ENCODE measurements at places on chromosomes 6 and 20.

GRCh38 chr20:63848003-63848911, 13.0 kb upstream of the ABHD16B start:
- DNase-seq, result no peak

- peak; percentile 74 for DNase-seq
Observed at GRCh38 chr20:6122873-6123648, at the start of gene FERMT1. Gene FERMT1, minus strand, starts transcription at chr20:6123030. Its CDS starts 3,476 bp downstream, at chr20:6119554.

GRCh38 chr20:50017576-50018248, 34.9 kb downstream of the SNAI1 start:
- DNase-seq, result no peak

GRCh38 chr6:166600931-166601330, 14.5 kb upstream of the RAMACL start:
- DNase-seq, result no peak

DNA sequence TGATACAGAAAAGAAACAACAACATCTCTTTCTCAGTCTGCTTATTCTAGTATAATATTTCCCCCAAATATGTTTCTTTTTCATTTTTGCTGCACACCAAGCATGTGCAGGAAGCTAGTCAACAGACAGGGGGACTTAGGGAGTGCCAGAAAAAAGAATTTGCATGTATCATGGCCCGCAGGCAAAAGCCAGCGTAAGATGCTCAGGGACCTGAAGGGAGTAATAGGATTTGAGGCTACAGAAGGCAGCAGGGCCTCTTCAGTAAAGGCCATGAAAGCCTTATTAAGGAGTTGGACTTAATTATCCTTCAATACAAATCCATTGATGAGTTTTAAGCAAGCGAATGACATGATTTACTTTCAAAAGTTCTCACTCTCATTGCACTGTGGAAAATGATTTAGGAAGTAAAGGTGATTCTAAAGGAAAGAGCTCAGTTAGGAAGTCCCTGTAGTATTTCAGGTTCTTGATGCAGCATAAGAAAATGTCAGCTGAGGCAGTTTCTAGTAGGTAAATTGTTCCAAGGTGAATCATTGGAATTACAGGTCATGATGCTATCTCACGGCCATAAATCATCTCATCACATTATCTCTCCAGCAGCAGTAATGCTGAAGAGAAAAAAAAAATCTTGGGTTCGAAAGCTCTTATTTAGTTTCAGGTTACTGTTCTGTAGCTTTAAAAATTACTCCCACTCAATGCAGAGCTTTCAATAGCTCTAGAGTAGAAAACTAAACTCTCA, 94.8 kb downstream of the PTCHD4 start:
- DNase-seq, result no peak

DNA sequence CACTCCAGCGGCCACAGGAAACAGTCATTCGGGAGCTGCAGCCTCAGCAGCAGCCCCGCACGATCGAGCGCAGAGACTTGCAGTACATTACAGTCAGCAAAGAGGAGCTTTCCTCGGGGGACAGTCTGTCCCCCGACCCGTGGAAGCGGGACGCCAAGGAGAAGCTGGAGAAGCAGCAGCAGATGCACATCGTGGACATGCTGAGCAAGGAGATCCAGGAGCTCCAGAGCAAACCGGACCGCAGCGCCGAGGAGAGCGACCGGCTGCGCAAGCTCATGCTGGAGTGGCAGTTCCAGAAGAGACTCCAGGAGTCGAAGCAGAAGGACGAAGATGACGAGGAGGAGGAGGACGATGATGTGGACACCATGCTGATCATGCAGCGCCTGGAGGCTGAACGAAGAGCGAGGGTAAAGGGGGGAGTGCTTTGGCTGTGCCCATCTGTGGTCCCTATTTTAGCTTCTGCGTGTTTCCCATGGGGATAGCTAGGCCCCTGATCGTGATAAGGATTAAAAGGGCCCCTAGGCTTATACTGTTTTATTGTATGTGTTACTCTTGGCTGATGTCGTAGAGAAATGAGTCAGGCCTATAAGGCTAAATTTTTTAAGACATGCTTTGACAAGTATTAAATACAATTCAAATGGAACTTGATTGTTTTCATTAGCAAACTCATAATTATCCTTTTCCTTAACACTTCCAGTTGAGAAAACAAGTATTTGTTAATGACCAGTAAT, 45.5 kb upstream of the KIF25 start:
- DNase-seq, result no peak

- no peak for DNase-seq
Observed at GRCh38 chr6:12679341-12679740, 37.2 kb upstream of the PHACTR1 start.

DNA sequence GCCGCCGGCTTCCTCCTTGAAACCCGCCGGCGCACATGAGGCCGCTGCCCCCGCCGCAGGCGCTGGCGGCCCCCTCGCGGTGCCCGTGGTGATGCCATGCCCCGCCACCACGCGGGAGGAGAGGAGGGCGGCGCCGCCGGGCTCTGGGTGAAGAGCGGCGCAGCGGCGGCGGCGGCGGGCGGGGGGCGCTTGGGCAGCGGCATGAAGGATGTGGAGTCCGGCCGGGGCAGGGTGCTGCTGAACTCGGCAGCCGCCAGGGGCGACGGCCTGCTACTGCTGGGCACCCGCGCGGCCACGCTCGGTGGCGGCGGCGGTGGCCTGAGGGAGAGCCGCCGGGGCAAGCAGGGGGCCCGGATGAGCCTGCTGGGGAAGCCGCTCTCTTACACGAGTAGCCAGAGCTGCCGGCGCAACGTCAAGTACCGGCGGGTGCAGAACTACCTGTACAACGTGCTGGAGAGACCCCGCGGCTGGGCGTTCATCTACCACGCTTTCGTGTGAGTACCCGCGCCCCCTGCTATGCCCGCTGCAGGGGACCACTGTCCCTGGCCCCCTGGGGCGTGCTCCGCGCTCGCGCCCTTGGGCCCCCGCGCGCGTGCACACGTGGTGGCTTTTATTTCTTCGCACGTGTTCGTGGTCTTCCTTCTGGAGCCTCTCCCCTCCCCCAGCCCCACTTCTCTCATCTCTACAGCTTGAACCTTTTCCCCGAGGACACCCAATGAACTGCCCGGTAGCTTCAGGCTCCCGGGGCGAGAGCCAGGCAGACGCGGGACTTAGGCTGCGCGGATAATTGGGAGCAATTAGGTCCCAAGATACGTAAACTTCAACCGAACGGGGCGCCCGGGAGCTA, 453 bp downstream of the KCNQ5 start:
- peak; percentile 43 for DNase-seq

- DNase-seq, result no peak
Observed at GRCh38 chr20:46388937-46389336, 17.5 kb downstream of the ELMO2 start.

- DNase-seq, result no peak
Observed at GRCh38 chr6:134537146-134537555, 219.2 kb upstream of the SGK1 start.

GRCh38 chr6:21500314-21501020, 93.1 kb upstream of the SOX4 start:
- DNase-seq, result peak; percentile 70

DNA sequence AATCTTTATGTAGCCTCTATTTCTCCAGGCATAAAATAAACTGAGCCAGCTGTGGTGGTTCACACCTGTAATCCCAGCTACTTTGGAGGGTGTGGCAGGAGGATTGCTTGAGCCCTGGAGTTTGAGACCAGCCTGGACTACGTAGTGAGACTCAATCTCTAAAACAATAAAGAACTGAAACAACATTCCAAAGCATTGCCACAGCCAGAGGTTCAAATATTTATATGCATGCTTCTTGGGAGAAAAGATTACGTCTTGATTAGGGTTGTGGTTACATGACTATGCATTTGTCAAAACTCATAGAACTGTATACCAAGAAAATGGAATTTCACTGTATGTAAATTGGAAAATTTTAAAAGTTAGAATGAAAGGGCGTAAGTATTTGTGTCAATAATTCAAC, 27.7 kb upstream of the PAX1 start:
- no peak for DNase-seq

GRCh38 chr6:24522228-24523176, 27.7 kb downstream of the ALDH5A1 start:
- peak; percentile 52 for DNase-seq

DNA sequence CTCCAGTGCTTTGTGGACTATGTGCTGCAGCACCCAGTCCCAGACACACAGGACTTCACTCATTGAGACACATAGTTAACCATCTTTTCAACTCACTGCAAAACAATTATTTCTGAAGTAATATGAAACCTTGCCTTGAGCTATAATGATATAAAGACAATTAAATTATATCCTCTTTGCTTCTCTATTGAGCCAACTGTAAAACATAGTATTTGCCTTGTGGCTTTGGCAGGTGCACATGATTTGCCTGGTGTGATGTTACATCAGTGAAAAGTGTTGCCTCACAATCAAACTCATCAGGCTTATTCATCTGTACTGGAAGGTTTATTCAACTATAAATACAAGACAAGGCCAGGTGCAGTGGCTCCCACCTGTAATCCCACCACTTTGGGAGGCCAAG, 80.6 kb downstream of the NCOA7 start:
- DNase-seq, result peak; percentile 27

DNA sequence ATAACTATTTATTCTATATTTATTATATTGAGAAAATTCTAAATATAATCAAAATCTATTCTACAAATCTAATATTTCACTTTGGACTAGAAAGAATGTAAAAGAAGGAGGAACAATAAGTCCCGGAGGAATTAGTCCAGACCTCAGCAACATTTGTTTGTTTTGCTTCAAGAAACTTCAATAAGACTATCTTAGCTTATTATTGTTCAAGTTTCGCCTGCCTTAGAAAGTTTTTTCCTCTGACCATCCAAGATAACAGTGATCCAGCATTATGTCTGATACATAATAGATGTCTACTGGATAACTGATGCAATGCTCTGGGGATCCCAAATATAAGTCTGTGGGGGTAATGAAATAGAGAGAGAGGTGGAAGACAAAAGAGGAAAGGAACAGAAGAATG, 28.7 kb upstream of the NT5E start:
- no peak for DNase-seq

GRCh38 chr20:2162823-2163166, 61.2 kb downstream of the STK35 start:
- no peak for DNase-seq

DNA sequence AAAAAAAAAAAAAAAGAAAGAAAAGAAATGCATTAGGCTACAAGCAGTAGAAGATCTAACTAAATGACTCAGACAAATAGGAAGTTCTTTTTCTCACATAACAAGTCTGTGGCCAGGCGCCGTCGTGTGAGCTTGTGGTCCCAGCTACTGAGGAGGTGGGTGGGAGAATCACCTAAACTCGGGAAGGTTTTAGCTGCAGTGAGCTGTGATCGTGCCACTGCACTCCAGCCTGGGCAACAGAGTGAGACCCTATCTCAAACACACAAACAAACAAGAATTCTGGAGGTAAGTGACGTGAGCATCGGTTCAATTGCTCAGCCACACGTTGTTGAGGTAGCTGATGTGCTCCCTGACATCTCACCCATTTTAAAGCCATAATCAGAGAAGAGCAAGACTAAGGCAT, 37.9 kb upstream of the SLC23A2 start:
- no peak for DNase-seq

DNA sequence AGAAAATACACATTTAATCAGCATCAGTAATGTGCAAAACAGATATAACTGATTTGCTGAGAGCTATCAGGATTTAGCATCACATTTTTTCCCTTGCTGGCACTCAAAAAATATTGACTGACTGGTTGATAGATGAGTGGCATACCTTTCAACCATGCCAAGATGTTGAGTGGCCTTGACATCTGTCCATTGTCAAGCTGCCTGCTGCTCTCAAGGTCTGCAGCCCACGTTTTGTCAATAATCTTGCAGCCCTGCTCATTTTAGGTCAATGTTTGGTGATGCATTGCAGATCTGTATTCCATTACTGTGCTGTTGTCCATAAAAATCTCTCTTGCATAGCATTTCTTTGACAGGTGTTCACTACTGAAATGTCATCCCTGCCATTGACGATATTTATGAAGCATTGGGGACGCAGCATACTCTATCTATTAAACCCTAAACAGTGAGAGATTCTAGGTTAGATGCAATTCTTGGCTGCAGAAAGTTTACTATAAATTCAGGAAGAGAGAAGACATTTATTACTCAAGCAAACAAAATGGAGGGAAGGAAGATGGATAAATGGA, 111.6 kb downstream of the BFSP1 start:
- peak; percentile 70 for DNase-seq

DNA sequence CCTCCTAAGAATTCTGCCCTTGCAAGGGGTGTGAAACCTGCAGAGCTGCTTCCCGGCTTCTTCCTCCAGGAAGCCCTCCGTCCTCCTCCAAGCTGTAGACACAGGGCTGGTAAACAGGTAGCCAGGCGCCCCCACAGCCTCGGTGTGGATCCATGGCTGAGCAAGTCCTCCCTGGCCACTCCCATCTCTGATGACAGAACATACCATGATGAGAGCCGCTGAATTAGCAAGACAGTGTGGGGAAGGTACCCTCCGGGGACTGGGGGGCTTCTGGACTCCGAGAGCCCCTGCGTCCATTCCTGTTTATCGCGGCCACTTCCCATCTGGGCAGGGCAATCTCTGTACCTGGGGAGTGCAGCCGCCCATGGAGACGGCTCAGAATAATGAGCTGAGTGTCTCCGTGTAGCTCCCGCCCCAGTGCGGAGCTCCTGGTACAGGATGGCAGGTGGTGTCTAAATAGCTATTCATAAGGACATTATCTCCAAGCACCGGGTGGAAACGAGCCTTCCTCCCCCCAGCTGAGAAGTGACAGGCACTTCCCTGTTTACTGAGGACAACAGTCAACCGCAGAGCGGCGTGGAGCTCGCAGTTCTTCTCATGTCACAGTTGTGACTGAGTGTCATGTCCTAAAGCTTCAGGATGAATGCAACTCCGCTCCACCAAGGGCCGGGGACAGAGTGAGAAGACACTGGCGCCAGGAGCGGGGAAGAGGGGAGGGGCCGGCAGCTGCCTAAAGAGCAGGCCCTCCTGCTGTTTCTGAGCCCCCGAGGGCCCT, 22.7 kb upstream of the NTSR1 start:
- DNase-seq, result peak; percentile 85

- peak; percentile 1 for DNase-seq
Observed at GRCh38 chr6:125519367-125519766, 217.6 kb upstream of the HDDC2 start.

DNA sequence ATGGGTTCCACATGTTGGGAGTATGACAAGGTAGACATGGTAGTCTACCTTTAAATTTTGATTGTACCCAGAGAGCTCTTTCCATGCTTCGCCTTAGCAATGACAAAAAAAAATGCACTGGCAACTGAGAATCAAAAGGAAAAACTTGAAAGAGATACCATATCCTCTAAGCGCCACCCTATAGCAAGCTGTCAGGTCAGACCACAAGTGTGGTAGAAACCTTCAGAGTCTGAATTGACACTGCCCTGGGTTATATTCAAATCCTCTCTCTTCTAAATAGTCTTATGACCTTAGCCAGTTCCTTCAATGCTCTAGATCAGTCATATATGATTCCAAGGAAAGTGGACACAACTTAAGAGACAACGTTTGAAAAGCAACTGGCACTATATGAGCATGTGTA, 45.6 kb upstream of the SMLR1 start:
- no peak for DNase-seq

- DNase-seq, result no peak
Observed at GRCh38 chr20:33602826-33603590, 59.1 kb upstream of the C20orf144 start.

DNA sequence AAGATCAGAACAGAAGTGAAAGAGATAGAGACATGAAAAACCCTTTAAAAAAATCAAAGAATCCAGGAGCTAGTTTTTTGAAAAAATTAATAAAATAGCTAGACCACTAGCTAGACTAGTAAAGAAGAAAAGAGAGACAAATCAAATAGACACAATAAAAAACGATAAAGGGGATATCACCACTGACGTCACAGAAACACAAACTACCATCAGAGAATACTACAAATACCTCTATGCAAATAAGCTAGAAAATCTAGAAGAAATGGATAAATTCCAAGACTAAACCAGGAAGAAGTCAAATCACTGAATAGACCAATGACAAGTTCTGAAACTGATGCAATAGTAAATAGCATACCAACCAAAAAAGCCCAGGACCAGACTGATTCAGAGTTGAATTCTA, 29.6 kb upstream of the SENP6 start:
- no peak for DNase-seq
